ENCODE measurements at places on chromosomes 5 and 9. TPM values are rescaled to one million over a fixed set of nuclear protein-coding genes. Genes with fewer than 3 reads are reported as not detected.

Gene ZNF366
- not detected for total RNA-seq

- peaks cover 10% of the 10 kb centered on the region for H3K4me1 ChIP-seq
- no peak overlapping the region for H3K27ac ChIP-seq
- DNase-seq: no peak
Measured at GRCh38 chr9:83209188-83209731, 146.3 kb upstream of the RASEF start.

Gene DNAJC25
- 10.2 TPM for total RNA-seq

Gene GLT6D1
- total RNA-seq: not detected

GRCh38 chr5:33281431-33281843 is 159.3 kb upstream of the TARS1 start:
- no peaks in the 10 kb centered on the region for H3K27me3 ChIP-seq
- no peaks in the 10 kb centered on the region for H3K36me3 ChIP-seq
- no peak overlapping the region for H3K4me3 ChIP-seq
- DNase-seq: no peak

GRCh38 chr5:76427206-76428140 is 24.4 kb downstream of the IQGAP2 start:
- H3K4me3 ChIP-seq: no peak overlapping the region
- H3K27me3 ChIP-seq: no peaks in the 10 kb centered on the region
- no peak overlapping the region for H3K27ac ChIP-seq
- H3K36me3 ChIP-seq: peaks cover 15% of the 10 kb centered on the region
- peaks cover 3% of the 10 kb centered on the region for H3K4me1 ChIP-seq
- DNase-seq: no peak

DNA sequence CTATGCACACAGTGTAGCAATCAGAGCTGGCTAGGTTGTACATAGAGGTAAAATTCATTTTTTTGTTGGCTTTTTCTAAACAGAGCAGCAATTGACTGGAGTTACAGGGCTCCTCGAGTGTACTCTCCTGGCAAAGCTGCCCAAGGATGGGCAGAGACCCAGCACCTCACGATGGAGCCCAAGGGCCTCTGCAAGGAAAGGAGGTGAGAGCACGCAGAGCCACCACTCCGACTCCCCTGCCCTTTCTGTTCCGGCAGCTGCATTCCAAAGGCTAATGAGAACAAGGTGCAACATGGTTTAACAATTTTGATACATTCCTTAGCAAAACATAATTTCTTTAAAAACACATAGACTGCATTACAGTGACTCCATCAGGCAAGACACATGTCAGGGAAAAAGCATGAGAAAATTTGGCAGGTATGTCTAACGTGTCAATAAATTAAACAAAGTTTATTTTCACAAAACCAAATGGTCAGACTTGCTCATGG is 47.5 kb downstream of the SAXO1 start:
- no peaks in the 10 kb centered on the region for H3K4me1 ChIP-seq
- no peak for DNase-seq
- H3K27ac ChIP-seq: no peak overlapping the region
- H3K36me3 ChIP-seq: no peaks in the 10 kb centered on the region
- H3K27me3 ChIP-seq: no peaks in the 10 kb centered on the region
- no peak overlapping the region for H3K4me3 ChIP-seq

DNA sequence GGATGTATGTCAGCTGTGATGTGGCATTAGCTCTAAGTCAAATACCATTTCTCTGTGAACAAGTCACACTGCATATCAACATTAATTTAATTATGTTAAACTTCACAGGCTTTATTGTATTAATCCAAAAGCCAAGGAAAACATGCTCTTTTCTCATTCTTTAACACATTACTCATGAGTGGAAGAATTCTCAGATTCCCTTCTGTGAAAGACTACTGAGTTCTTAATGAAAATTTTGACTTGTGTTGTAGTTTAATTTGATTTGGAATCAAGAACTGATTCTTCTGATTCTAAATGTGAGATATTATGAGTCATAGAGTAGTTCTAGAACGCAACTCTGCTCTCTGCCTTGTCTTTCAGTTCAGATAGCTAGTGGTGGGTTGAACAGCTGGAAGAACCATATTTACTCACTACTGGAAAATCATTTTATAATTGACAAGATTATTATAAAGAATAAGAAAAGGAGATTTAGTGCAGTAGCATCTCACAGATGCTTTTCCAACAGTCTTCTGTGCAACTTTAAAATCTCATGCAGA is 90.6 kb downstream of the VCAN start:
- DNase-seq: no peak
- no peaks in the 10 kb centered on the region for H3K36me3 ChIP-seq
- no peak overlapping the region for H3K4me3 ChIP-seq
- no peak overlapping the region for H3K27ac ChIP-seq
- H3K27me3 ChIP-seq: peaks cover 4% of the 10 kb centered on the region

Gene PCDHB15
- total RNA-seq: 0.27 TPM

GRCh38 chr5:173953528-173954090 is 35.4 kb upstream of the C5orf47 start:
- DNase-seq: peak; percentile 83
- H3K4me3 ChIP-seq: no peak overlapping the region
- peaks cover 71% of the 10 kb centered on the region for H3K4me1 ChIP-seq

Gene ABLIM3
- 0.67 TPM for total RNA-seq

Gene CRHBP
- not detected for total RNA-seq

DNA sequence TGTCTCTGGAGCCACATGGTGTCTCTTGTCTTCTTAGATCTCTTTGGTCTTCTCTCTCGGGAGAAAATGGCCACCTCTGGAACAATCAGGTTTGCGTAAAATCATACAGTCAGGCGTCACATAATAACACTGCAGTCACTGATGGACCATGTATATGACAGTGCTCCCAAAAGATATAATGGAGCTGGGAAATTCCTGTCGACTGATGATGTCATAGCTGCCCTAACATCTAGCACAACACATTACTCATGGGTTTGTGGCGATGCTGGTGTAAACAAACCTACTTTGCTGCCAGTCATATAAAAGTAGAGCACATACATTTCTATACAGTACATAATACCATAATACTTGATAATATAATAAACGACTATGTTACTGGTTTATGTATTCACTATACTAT is 30.1 kb upstream of the RAI14 start:
- DNase-seq: no peak
- no peak overlapping the region for H3K27ac ChIP-seq
- H3K4me1 ChIP-seq: no peaks in the 10 kb centered on the region

DNA sequence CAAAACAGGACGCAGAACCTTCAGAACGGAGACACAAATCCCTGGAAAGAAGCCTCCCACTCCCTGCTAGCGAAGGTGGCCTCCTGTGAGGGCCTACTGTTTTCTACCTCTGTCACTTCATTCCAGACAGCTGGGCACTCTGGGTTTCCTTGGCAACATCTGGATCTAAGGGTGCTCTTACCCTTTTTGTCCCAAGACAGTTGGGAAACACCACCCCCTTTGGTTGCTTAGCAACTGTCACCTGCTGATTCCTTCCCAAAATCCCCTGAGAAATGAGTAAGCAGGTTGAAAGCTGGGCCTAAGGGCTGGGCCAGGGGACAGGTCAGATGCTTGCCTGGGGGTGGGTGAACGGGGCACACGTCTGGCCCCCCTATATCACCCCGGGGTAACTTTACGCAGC is 29.4 kb downstream of the NANS start:
- H3K36me3 ChIP-seq: peaks cover 50% of the 10 kb centered on the region
- no peaks in the 10 kb centered on the region for H3K27me3 ChIP-seq
- DNase-seq: no peak
- H3K4me3 ChIP-seq: no peak overlapping the region
- peaks cover 21% of the 10 kb centered on the region for H3K4me1 ChIP-seq
- no peak overlapping the region for H3K27ac ChIP-seq

Gene FCN2
- not detected for total RNA-seq

- H3K4me3 ChIP-seq: no peak overlapping the region
- no peaks in the 10 kb centered on the region for H3K27me3 ChIP-seq
- no peak for DNase-seq
- H3K27ac ChIP-seq: no peak overlapping the region
- H3K4me1 ChIP-seq: no peaks in the 10 kb centered on the region
Measured at GRCh38 chr5:89236900-89237299, 353.9 kb upstream of the MEF2C start.

All from HepG2 (cell line).